ENCODE measurements at places on chromosomes 7 and 10.

GRCh38 chr10:92112462-92112861 is 178.4 kb downstream of the CPEB3 start:
- DNase-seq = no peak

- no peak for DNase-seq
Measured at GRCh38 chr10:13767676-13768178, 181.0 kb downstream of the PRPF18 start.

DNA sequence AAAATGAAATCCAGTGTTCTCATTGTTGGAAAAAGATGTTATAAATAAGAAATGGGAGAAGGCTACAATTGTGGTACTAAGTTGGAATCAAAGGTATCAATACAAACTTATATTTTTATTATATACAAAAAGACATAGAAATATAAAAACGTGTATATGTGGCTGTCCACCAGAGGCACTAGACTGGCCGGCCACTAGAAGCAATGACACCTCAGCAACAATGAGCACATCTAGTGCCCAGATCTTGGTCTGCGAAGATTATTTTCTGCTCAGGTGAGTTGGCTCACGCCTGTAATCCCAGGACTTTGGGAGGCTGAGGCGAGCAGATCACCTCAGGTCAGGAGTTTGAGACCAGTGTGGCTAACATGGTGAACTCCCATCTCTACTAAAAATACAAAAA is 21.6 kb downstream of the IDE start:
- no peak for DNase-seq

DNA sequence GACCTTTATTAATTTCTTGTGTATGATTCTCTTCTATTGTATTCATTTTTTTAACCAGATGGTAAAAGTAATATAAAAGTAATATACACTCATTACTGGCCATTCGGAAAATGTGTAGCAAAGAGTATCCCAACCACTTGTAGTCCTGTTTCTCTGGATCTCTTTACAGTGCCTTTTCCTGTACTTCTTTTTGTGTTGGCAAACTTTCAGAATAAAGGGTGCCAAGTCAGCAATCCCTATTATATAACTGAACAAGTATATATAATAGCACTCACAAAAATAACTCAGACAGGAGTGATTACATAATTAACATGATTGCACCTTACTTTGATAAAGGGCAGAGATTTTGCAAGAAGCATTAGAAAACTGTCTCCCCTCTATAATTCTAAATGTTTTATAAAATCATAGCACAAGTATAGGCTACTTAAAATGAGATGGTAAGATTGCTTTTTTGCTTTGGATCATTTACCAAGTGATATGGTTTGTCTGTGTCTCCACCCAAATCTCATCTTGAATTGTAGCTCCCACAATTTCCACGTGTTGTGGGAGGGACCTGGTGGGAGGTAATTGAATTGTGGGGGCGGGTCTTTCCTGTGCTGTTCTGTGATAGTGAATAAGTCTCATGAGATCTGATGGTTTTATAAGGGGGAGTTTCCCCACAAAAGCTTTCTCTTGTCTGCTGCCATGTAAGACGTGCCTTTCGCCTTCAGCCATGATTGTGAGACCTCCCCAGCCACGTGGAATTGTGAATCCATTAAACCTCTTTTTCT is 41.5 kb upstream of the EPC1 start:
- DNase-seq = no peak

GRCh38 chr10:60283397-60283796 is 106.3 kb downstream of the ANK3 start:
- no peak for DNase-seq

DNA sequence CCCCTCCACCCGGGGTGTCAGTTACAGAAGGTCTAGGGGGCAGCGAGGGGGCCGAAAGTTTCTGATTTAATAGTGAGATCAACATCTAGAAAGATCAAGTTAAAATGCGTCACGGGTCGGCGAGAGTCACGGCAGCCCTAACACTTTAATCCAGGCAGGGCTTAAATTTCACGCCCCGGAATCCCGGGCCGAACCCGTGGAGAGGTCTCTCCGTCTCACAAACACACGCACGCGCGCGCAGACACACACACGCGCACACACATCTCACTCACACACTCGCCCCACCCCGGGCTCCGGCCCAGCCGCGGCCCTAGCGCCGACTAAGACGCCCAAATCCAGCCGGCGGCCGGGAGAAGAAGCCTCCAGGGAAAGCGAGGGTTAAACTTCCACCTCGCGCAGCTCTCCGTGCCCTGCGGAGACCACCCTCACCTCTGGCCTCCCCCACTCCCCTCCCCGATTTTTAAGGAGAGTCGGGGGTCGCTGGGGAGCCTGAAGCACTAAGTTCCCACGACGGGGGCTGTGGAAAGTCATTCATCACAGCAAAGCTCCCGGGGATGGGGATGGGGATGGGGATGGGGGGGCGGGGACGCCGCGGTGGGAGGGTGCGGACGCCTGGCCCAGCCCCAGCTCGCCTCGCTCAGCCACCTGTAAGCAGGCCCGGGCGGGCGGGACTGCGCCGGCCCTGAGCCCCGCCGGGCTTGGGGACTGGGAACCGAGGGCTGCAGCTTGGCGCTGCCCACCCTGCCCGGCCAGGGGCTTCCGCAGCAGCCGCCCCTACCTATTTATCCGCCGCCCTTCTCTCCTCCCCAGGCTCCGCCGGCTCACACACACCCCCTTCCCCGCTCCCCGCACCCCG is 1.6 kb downstream of the PDGFA start:
- DNase-seq = peak; percentile 71

- no peak for DNase-seq
Measured at GRCh38 chr7:106052681-106053080, 59.4 kb downstream of the SYPL1 start.

- no peak for DNase-seq
Measured at GRCh38 chr10:88154596-88155250, 291.3 kb downstream of the PTEN start.

DNA sequence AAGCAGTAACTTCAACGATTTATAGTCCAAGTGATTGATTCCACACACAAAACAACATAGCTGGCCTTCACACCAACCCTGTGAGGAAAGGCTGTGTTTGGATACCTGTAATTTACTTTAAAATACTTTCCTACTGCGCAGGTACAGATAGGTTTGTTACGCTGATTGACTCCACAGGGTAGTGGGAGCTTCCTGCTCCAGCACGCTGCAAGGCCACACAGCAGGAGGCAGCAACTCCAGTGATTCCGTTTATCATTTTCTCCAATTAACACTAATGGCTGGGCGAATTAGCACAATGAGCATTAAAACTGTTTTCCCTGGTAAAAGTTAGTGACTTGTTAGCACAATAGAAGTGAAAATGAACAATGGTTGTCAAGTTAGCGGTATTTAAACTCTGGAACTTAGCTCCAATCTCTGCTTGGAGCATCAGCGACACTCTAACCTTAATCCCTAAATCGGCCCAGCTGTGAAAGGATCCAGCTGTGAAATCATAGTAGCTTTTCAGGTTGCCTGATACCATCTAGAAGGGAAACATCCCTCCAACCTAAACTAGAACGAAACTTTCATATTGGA is 959 bp downstream of the DCLRE1C start:
- DNase-seq = peak; percentile 58

DNA sequence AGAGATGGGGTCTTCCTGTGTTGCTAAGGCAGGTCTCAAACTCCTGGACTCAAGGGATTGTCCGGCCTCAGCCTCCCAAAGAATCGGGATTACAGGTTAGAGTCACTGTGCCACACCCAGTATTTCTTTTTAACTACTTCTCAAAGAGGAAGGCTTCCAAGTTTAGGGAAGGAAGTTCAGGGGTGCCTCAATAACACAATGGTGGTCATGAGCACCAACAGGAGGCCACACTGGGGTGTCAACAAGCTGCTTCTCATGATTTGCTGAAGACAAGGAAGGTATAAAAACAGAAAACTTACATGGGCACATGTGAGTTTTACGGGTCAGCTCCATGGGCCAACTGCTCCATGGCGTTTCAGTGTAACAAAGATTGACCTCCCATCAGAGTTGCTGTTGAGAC is 160.5 kb downstream of the TNS3 start:
- DNase-seq = no peak

- DNase-seq = no peak
Measured at GRCh38 chr10:124043310-124044142, 49.9 kb downstream of the CHST15 start.

DNA sequence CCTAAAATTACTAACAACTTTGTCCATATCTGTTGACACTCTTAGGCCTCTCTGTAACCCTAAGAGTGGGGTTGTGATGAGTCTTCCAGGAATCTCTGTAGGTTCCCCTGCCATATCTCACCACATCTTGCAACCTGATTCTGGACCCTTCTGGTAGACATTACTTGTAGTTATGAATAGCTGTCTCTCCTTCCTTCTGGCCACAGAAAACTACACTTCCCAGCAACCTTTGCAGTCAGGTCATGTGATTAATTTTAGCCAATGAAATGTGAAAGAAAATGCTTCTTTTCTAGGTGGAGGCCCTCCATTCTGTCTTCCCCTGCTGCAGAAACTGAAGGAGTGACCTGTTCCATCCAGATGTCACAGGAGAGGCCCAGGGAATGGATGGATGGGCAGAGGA is 147.6 kb upstream of the AOAH start:
- DNase-seq = no peak

- peak; percentile 63 for DNase-seq
Measured at GRCh38 chr10:79608505-79609375, 2.0 kb upstream of the SFTPA1 start.

- DNase-seq = no peak
Measured at GRCh38 chr7:22765609-22766008, 38.6 kb downstream of the IL6 start.

DNA sequence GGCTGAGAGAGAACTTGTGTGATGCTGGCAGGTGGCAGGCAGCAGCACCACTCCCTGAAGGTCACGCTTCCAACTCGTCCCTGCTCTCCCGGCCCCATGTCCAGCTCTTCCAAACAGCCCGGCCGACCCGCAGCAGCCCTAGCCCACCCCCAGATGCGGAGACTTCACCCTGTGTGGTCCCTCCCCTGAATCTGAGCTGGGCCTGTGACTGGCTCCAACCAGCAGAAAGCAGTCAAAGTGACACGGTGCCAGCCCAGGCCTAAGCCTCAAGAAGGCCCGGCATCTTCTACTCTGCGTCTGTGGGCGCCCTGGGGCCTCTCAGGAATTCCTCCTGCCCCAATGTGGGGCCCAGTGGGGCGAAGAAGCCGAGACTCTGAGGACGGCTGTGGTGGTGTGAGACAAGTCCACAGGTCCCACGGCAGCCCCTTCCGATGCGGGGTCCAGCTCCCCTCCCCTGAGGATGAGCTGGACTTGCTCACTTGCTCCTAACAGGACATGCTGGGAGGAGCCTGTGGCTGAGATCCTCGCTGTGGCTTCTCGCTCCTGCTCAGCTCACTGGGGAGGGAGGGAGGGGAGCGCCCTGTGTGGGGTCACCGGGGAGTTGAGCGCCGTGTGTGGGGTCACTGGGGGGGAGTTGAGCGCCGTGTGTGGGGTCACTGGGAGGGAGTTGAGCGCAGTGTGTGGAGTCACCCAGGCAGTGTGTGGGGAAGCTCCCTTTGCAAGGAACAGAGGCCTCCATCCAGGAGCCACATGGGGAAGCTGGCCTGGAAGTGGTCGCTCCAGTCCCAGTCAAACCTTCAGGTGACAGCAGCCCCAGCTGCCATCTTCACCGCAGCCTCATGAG is 9.5 kb downstream of the STK32C start:
- peak; percentile 57 for DNase-seq

DNA sequence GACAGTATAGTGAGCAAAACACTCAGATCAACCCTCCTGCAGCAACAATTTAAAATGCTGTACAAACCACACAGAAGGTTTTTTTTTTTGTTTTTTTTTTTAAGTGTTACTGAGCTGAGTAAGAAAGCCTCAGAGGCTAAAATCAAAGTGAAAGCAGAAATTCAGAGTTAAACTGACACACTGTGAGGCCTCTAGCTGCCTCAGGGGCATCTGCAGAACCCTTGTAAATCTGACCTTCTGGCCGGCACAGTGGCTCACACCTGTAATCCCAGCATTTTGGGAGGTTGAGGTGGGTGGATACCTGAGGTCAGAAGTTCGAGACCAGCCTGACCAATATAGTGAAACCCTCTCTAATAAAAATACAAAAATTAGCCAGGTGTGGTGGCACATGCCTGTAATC is 7.4 kb upstream of the GNA12 start:
- no peak for DNase-seq

GRCh38 chr10:14077430-14077829 is 253.3 kb downstream of the FRMD4A start:
- DNase-seq = no peak

DNA sequence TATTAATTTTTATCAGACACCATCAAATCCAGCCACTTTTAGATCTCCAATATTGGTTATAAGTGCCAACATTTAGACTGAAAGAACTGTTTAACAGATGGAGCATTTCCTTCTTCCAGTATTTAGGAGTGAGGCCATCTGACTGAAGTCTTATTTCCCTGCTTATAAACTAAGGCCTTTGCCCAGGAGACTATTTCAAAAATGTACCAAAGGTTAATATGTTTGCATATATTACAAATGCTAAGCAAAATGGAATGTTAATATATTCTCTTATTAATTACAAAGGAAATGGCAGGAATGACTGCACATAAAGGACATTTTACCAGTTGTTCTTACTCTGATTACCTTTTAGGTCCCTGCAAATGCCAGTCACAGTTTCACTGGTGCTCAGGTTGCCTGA is 238.9 kb upstream of the PLXNA4 start:
- no peak for DNase-seq

- peak; percentile 33 for DNase-seq
Measured at GRCh38 chr7:28759475-28759971, 198.6 kb downstream of the TRIL start.

DNA sequence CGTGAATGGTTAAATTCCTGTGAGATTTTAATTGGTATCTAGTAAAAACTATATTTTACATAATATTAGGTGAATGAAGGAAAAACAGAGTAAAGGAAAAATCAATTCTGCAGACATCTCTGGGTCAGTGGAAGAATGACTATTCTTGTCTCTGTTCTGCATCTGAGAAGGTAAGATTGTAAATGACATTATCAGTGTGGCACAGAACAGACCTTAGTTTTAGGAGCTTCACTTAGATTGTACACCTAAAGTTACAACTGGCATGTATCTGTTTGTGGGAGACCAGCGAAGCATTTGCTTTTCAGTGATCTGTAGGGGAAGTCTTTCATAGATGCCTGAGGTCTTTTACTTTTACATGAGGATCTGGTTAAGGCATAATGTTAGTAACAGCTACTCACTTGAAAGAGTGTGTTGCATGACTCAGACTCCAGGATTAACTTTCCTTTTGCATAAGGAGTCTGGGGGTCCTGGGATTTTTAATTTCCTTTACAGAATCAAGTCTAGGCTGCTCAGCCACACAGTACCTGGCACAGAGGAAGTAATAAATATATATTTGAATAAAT is 56.2 kb downstream of the JMJD1C start:
- DNase-seq = no peak
